ENCODE measurements at places on chromosomes 1 and 21.
A peak's percentile ranks its signal among the peaks of the same experiment; 100 is the strongest.

DNA sequence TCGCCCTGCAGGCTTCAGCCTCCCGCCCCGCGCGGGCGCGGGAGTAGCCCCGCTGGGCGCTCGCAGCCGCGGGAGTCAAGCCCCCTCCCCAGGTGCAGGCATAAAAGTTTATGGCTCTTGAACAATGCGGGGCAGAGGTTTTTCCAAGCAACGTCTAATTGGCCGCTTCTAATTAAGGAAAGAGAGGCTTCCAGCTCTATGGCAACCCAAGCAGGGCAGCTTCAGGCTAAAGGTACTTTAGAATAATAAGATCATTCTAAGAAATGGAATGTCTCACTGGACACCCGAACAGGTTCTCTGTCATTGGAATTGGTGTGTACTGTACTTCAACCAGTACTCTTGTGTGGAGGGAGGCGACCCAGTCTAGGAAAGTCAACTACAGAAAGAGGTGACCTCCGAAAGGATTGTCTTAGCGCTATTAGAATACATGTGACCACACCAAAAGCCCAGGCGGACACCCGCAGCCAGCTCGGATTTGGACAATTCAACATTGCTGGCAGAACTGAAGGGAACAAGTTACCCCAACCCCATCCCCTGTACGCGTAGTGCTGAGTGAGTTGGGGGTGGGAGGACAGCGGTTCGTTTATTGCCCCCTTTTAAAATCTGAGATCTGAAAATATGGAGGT, 12.5 kb downstream of the NR5A2 start:
- no peak for DNase-seq

GRCh38 chr1:230012093-230012393, 55.0 kb upstream of the GALNT2 start:
- no peak for DNase-seq

DNA sequence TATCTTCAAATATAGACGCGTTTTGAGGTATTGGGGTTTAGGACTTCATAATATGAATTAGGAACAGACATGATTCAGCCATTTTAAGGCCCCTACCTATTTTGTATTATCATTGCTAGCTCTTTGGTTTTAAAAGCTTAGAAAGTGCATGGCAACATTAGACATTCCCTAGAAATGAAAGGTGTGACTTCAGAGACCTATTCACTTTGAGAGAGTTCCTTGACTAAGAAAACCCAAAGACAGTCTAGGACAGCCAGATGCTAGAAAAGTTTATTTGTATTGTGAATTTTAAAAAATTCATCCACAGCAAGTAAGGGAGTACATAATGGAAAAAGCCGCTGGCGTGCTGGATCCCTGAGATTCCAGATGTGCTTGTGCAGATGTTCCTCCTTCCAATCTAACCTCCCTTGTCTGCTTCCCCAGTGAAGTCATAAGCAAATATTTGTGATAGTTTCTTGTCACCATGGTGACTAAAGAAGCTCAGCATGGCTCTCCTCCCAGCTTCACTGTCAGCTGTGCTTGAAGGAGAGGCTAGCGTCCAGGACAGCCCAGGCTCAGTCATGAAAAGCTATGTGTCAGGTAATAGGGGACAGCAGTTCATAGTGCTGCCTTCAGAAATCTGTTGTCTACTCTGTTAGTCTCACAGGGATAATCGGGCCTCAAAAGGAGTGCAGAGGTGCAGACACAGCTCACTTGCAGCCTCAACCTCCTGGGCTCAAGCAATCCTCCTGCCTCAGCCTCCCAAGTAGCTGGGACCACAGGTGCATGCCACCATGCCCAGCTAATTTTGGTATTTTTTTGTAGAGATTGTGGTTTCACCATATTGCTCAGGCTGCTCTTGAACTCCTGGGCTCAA, 34.8 kb downstream of the KPNA6 start:
- peak; percentile 95 for DNase-seq

DNA sequence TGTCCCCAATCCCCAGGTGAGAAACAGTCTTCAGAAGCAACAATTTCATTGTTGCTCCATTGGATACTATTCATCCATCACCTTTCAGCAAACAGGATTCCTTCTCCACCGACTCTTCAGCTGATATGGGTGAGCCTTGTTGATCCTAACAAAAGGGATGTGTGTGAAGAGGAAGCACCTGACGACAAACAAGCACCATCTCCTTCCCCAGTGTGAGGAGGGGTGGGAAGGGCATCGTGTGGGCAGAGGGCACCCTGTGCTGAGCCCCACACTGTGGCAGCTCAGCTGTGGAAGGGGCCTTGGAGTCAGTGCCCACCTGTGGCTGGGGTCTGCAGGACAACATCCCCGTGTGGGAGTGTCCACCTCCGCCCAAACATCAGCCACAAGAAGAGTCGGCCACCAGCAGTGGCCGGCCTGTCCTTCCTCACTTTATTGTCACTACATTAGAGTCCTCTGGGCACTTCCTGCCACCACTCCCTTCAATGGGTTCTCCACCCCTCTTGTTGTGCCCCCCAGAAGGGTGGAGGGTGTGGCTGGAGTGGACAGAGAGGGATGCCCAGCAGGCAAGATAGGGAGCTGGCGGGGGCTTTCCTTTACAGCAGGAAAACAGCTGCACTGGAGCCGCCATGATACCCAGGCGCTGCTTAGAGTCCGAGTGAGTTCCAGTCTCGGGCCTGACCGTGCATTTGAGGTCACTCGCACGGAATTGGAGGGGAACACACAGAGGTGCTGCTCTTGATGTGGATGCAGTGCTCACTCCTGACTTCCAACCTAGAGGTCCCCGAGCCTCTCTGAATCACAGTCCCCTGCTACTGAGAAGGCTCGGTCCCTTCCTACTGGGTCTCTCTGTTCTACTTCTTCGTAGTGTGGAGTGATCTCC, 40.9 kb downstream of the VPS26C start:
- no peak for DNase-seq

- DNase-seq, result peak; percentile 52
Measured at GRCh38 chr1:35929730-35930592, 944 bp upstream of the AGO3 start.

DNA sequence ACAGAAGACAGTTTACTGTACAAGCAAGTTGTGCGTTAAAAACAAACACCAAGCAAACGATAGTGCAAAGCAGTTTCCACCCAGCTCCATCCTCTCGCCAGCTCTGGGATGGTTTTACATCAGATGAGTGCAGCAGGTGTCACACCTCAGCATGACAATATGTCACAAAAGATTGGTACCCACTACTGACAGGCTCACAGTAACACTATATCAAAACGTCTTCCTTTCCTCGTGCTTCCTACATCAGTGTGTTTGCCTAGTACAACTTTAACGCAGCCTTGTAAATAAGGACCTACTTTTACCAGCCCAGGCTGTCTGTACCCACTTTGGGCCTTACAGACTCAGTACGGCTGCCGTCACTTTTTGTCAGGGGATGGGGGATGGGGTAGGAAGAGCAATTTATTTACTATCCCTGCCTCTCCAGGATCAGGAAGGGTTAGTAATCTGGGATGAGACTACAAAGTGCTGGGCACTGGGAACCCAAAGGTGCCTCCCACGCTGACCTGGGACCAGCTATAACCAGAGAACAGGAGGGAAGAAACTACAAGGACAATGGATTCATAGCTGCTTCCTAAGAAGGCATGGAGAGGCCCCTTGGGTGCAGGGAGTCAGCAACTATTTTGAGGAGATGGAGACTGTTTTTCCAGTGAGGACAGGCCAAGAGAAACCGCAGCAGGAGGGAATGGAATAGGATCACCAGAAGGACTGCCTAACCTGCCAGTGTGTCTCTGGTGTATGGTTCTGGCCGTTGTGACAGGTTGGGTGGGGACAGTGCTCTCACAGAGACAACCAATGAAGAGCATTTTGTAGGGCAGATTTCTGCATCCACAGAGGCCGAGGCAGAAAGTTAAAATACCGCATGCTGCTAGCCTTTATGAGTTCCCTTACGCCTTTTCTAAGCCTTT, 30.2 kb downstream of the RUNX3 start:
- DNase-seq, result no peak

DNA sequence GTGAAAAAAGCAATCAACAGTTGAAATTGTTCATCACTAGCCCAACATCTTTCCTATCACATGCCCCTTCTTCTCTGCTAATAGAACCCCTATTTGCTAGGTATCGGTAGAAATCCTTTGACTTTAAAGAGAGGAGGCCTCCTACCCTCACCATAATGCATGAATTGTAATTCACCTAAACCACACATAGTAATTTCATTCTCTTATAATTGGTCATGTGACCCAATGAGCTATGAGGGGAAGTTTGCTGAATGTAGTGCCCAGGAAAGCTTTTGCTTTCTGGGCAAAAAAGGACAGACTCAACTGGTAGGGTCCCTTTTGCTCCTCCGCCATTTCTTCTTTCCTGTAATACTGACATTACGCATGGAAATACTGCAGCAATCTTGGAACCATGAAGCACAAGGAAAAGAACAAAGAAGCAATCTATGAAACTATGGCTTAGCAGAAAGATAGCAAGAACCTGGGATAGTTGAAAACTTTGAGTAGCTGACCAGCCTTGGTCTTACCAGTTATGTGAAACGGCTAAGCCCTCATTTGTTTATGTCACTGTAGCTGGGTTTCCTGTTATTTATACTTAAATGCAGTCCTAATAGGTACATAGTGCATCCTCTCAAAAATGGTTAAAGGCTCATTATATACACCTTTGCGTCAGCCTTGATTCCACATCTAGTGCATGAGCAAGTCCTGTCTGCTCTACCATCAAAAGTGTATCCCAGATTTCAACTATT, 10.2 kb upstream of the CHI3L2 start:
- no peak for DNase-seq

GRCh38 chr1:55428944-55429931, 214.1 kb upstream of the USP24 start:
- peak; percentile 99 for DNase-seq

GRCh38 chr1:91736715-91737615, 149.0 kb downstream of the TGFBR3 start:
- DNase-seq, result peak; percentile 89

GRCh38 chr1:150420560-150421265, 56.8 kb downstream of the RPRD2 start:
- DNase-seq, result peak; percentile 30

DNA sequence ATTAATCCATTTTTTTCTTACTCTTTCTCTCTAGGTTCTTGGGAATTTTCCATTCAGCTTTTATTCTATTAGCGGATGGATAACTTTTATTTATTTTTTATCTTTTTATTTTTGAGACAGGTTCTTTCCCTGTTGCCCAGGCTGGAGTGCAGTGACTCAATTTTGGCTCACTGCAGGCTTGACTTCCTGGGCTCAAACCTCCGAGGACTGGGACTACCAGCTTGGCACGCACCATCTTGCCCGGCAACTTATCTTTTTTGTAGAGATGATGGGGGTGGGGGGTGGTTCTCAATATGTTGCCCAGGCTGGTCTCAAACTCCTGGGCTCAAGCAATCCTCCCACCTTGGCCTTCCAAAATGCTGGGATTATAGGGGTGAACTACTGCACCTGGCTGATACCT, 36.1 kb upstream of the CHIT1 start:
- no peak for DNase-seq

GRCh38 chr1:154624746-154625643, 17.0 kb upstream of the ADAR start:
- DNase-seq, result peak; percentile 90

- DNase-seq, result peak; percentile 69
Measured at GRCh38 chr1:235442788-235443429, 61.3 kb downstream of the B3GALNT2 start.

GRCh38 chr1:1778663-1779319, 521 bp upstream of the NADK start:
- DNase-seq, result no peak

DNA sequence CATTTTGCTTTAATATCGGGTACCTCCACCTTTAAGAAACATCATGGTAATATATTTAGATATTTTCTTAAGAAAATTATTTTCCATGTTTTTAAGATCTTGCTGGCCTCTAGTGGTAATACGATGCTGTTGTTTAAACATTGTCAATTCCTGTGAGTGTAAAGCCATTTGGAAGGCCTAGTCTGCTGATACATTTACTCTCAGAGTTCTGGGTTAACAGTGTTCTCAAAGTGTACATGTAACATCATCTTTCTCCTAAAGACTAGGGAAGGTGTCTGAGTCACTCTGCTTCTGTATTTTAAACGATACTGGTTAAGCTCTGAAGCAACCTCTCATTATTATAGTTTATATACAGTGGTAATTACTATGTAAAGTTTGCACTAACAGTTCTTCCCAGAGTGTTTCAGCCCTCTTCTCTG, 189.1 kb downstream of the RASAL2 start:
- peak; percentile 69 for DNase-seq

DNA sequence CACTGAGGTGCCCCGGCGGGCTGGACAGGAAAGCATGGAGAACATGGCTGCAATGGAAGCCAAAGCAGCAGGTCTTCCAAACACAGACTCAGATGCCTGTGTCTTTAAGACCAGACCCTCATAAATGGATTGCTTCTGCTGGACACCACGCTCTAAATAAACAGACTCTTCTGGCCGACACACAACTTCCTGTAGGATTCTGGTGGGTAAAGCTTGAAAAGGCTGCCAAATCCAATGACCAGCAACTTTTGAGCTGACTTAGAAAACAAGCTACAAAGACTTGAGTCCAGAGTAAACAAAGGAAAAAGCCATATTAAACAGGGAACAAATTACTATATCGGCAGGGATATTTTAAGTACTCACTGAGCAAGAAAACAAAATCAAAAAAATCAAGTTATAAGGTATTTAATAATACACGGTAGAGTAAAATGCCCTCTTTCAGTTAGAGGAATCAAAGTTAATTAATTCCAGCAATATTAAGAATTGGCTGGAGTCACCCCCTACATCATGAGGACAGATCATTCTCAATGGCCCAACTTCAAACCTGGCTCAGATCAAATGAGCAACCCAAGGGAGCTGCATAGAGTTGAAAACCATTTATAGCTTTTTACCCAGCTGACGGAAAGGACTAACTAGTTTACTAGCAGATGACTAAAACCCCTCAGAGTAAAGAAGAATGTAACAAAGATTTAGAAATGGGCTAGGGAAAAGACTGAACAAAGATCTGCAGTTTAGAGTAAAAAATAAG, 102.4 kb downstream of the TGFBR3 start:
- peak; percentile 64 for DNase-seq

DNA sequence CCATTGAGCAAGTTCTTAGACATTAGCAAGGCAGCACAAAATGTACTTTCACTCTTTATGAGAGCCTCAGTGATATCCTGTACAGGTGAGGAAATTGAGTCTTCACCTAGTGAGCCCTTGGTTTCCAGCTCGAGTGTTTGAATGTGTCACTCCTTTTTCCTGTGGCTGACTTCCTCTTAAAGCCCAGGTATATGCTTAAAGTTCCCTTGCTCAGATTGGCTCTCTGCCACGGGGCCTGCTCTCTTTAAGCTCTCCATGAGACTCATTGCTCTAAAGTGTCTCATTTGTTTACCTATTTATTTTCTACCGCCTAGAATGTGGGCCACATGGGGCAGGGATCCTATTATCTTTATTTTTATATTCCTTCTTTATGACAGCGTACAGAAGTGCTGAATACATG, 324.9 kb downstream of the SIPA1L2 start:
- no peak for DNase-seq

DNA sequence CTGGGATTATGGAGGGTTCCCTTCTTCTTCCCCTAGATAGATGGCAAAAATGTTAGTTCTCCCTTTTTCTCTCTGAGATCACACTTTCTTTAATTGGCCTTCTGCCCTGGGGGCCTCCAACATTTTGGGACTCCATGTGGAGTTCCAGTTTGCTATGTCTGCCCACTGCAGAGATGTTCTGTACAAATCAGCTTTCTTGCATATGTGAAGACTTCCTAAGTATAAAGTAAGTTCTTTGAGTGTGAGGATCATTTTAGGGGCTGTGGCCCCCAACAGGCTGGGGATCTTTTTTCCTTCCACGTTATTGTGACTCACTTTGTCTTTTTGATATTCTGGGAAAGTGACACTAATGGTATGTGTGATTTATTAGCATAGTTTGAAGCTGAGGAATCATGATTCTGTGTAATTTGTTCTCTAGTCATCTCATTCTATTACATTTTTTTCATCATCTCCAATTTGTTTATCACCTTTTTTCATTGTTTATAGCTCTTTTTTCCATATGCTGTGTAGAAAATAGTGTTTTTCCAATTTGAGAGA, 48.2 kb downstream of the HHAT start:
- peak; percentile 18 for DNase-seq
